ENCODE measurements at places on chromosomes 7 and 10. TPM values are rescaled to one million over a fixed set of nuclear protein-coding genes. Genes with fewer than 3 reads are reported as not detected.

The WEE2 gene
- total RNA-seq = not detected

The FAM241B gene
- 0.96 TPM for total RNA-seq

The TWIST1 gene
- 16.4 TPM for total RNA-seq

The LMOD2 gene
- total RNA-seq = not detected
